IPS-NIHi11 (cell line): ENCODE measurements at places on chromosomes 1 and 21.

DNA sequence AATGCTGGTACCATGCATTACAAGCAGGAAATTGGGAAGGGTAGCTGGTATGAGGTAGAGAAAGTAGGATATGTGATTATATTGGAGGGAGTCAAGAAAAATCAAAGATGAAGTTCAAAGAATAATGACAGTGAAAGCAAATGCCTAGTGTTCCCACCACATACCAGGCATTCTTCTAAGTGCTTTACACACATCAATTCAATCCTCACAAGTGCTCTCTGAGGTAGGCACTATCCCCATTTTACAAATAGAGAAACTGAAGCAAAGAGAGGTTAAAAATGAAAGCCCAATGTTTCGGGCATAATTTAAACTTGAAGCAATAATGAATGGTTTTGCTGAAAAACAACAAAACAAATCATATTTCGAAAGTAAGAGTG, 40.1 kb upstream of the MCOLN3 start:
- no peak for DNase-seq

- no peak for DNase-seq
Observed at GRCh38 chr1:187844313-187844712, 1015.6 kb downstream of the PLA2G4A start.

DNA sequence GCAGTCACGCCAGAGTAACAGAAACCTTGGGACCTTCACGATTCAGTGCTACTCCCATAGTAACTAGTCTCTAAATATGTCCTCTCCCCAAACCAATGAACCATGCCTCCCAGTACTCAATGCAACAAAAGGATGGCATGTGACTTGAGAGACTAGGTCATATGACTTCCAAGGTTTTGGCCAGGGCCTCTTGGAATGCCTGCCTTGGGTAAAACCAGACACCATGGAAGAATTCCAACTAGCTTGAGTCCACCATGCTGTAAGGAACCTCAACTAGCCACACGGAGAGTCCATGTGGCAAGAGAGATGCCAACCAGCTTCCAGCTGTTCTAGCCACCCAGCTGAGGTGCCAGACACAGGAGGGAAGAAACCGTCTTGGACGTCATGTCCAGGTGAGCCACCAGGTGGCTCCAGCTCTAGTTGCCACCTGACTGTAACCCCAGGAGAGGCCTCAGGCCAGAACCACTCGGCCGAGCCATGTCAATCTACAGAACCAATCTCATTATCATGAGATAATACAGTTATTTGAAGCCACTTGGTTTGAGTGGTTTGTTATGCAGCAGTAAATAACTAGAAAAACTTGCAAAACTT, 115.0 kb downstream of the SYF2 start:
- DNase-seq, result peak; percentile 73

DNA sequence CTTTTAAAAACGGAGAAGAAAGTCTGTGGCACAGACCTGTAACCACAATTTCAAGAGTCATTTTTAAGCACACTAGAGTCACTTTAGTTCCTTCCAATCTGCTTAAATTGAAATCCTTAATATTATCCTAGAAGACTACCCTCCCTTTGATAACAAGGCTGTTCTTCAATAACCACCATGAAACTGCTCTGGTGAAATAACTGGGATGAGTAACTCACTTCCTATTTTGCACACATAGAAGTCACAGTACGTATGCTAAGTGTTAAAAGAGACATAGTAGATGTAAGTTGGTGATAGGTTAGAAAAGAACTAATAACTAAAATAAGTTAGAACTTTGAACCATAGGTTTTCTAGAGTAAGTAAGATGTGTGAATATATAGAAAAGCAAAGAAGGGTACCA, 107.8 kb downstream of the NME7 start:
- DNase-seq, result no peak

- no peak for DNase-seq
Observed at GRCh38 chr1:76105372-76105771, 30.8 kb downstream of the ST6GALNAC3 start.

DNA sequence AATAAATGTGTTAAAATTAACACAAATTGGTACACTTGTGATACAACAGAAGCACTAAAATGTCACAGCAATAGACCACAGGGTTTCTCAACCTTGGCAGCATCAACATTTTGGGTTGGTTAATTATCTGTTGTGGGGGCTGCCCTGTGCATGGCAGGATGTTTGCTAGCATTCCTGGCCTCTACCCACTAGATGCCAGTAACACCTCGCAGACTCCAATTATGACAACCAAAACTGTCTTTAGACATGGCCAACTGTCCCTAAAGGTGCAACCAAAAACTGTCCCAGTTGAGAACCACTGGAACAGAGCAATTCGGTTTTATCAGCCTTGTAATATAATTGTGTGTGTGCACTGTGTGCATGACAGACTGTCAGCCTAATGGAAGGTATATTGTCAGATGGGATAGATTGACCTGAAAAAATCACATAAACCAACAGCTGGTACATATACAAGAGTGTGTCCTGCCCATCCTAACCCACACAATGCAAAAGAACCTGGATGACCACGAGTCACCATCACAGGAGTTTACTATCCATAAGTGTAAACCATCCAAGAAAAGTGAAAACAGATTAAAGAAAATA, 13.5 kb upstream of the ERG start:
- DNase-seq, result no peak

DNA sequence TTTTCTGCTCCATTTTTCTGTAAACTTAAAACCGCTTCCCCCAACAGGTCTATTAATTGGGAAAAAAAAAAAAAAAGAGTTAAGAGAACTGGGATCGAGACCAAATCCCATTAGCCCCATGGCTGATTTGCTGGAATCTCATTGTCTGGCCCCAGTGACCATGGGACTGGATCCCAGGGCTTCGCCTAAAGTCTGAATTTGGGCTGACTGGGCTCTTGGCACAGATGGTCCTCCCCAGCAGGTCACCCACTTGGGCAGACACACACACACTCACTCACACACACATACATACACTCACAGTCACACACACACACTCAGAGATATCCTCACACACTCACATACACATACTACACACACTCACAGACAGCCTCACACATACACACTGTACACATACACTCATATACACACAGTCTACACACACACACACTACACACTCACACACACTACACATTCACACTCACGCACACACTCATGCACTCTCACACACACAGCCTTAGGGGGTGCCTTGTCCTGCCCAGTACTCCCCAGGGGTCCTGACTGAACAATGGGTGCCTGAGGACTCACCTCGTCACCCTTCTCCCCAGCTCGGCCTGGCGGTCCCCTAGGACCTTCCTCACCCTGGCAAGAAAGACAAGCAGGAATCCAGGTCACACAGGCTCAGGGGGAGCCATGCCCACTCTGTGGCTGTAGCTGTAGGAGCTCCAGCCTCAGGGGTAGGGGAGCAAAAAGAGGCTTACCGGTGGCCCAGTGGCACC, 7.5 kb downstream of the COL9A2 start:
- DNase-seq, result no peak

GRCh38 chr21:38631676-38632075, 133.4 kb upstream of the ERG start:
- no peak for DNase-seq

DNA sequence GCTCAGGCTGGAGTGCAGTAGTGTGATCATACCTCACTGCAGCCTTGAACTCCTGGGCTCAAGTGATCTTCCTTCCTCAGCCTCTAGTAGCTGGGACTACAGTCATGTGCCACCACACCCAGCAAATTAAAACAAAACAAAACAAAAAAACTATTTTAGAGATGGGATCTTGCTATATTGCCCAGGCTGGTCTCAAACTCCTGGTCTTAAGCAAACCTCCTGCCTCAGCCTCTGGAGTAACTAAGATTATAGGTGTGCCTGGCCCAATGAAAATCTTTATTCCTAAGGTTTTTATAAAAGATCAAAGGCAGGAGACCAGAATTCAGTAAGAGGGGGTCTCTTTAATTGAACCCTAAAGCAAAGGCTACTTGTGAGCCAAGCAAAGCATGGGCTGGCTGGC, 10.1 kb downstream of the INAVA start:
- no peak for DNase-seq

DNA sequence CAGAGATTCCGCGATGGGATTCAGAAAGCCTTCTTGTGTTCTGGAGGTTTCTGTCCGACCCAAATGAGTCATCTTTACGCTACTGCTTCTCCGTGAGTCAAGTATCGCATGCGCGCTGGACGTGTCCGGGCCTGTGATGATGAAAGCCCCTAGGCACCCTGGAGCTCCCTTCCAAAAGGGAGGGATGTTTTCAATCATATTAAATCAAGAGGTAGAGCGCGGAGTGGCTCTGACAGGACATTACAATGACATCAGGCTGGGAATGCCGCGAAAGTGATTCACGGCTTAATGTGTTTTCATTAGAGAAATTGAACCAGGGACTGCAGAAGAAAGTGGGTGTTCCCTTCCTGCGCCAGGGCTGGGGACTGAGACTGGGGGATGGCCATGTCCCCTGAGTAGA, 48.5 kb downstream of the AJAP1 start:
- DNase-seq, result no peak

GRCh38 chr1:6961905-6962477, 176.7 kb downstream of the CAMTA1 start:
- no peak for DNase-seq

DNA sequence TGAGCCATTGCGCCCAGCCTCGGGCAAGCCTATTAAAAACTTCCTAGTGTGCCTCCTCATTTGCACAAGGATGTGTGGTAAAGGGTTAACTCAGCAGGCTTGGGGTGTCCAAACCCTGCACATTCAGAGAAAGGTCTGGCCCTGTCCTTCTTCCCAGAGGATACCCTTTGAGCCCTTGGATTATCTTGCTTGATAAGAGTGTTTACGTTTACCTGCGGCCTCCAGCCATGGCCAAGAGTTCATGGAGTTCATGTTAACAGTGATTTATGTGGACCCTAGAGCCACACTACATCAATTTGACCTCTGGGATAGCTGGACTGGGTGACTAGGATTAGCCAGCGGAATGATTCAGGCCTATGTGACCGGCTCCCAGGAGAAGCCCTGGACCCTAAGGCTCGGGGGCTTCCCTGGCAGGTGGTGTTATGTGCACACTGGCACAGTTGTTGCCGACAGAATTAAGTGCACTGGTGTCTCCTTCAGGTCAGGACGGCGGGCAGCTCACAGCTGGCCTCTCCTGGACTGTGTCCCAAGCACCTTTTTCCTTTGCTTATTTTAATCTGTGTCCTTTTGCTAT, 7.7 kb upstream of the TCP10L start:
- DNase-seq, result no peak
